Activated T-helper 2 cell treated with anti-CD3 and anti-CD28 coated beads, Interferon-gamma antibody, Interleukin-2, Interleukin-4, amounts not matched to agents 10 μg/mL and 5 μg/mL and 100 μg/mL, durations not matched to agents 14 hours and 24 hours and 36 hours (primary cell): ENCODE measurements at places on chromosomes 13 and 19.
A peak's percentile ranks its signal among the peaks of the same experiment; 100 is the strongest.

- peaks cover 13% of the 10 kb centered on the region for H3K27me3 ChIP-seq
- H3K36me3 ChIP-seq = peaks cover 19% of the 10 kb centered on the region
- peak overlapping the region; percentile 66 for H3K4me3 ChIP-seq
- DNase-seq = no peak
- peaks cover 28% of the 10 kb centered on the region for H3K4me1 ChIP-seq
- H3K27ac ChIP-seq = no peak overlapping the region
Measured at GRCh38 chr13:109785141-109785891, 1.1 kb downstream of the IRS2 start.

- no peak overlapping the region for H3K4me3 ChIP-seq
- no peaks in the 10 kb centered on the region for H3K27me3 ChIP-seq
- H3K27ac ChIP-seq = no peak overlapping the region
- no peak for DNase-seq
- H3K36me3 ChIP-seq = no peaks in the 10 kb centered on the region
Measured at GRCh38 chr13:105491345-105491744, 1044.1 kb downstream of the EFNB2 start.

GRCh38 chr19:41529484-41530183 is 46.3 kb upstream of the CEACAM21 start:
- H3K27ac ChIP-seq = peak overlapping the region; percentile 1
- no peak for DNase-seq
- no peak overlapping the region for H3K4me3 ChIP-seq
- H3K4me1 ChIP-seq = peaks cover 57% of the 10 kb centered on the region

DNA sequence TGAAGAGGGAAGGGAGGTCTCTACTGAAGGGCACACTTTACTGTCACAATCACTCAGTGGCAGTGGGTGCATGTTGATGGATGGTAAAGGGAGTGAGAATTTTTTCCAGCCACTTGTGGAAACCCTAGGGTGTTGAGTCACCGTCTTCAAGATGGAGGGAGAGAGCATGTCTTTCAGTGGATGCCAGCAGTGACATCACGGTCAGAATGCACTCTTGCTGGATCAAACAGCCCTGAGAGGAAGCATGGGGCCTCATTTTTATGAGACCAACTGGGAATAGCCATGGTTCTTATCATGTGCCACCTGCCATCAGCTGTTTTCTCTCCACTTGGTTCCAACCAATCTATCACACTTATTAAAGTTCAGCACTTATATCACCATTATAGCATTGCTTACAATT is 182.5 kb downstream of the KCNRG start:
- DNase-seq = no peak
- no peaks in the 10 kb centered on the region for H3K36me3 ChIP-seq
- H3K4me1 ChIP-seq = peaks cover 2% of the 10 kb centered on the region

DNA sequence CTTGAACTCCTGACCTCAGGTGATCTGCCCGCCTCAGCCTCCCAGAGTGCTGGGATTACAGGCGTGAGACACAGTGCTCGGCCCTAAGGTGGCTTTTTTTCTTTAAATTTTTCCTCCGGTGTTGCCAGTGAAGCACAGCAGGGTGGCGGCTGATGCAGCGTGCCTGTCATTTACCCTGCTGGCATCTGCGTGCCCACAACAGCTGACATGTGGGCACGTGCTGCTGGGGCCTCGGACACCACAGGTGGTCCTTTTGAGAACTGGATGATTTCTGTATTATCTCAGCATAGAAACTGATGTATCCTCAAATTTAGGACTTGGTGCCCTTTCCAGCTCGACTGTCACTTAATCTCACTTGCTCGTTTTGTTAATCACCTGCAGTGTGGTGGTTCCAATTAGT is 31.2 kb upstream of the TEX29 start:
- H3K27ac ChIP-seq = no peak overlapping the region
- H3K36me3 ChIP-seq = peaks cover 76% of the 10 kb centered on the region
- no peak for DNase-seq

GRCh38 chr13:46197299-46198048 is 14.3 kb upstream of the LRRC63 start:
- no peak overlapping the region for H3K4me3 ChIP-seq
- no peaks in the 10 kb centered on the region for H3K27me3 ChIP-seq
- H3K27ac ChIP-seq = no peak overlapping the region
- H3K4me1 ChIP-seq = peaks cover 23% of the 10 kb centered on the region

DNA sequence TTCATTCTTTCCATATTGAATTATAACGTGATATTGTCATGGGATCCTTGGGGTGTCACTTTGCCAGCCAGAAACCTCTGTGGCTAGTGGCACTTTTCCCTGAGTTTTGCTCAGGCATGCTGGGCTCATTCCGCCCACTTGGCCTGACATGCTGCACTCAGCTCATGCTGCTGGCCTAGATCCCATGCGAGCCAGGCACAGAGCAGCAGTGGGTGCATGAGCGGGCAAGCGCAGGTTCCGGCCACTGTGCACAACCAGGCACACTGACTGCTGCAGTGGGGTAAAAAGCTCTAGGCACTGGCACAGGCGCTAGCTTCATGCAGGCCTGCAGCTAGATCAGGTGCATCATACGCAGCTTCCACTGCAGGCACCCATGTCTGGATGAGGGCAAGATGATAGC is 221.2 kb downstream of the MAB21L1 start:
- no peaks in the 10 kb centered on the region for H3K36me3 ChIP-seq
- no peaks in the 10 kb centered on the region for H3K27me3 ChIP-seq
- DNase-seq = no peak

DNA sequence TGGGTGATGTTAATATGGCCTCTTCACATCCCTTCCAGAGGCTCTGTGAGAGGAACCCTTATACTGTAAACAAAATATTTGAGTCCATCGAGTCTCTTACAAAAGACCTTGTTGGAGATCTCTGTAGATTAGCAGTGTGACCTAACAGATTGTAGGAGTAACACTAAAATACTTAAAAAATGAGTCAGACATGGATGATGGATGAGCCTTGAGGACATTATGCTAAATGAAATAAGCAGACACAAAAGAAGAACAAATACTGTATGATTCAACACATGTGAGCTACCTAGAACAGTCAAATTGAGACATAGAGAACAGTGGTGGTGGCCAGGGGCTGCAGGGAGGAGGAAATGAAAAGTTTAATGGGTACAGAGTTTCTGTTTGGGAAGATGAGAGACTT is 152.2 kb upstream of the UBL3 start:
- H3K36me3 ChIP-seq = no peaks in the 10 kb centered on the region
- no peak overlapping the region for H3K27ac ChIP-seq
- no peak overlapping the region for H3K4me3 ChIP-seq
- peaks cover 33% of the 10 kb centered on the region for H3K4me1 ChIP-seq
- no peaks in the 10 kb centered on the region for H3K27me3 ChIP-seq

- H3K27me3 ChIP-seq = peaks cover 2% of the 10 kb centered on the region
- no peaks in the 10 kb centered on the region for H3K4me1 ChIP-seq
- no peak overlapping the region for H3K4me3 ChIP-seq
- peaks cover 3% of the 10 kb centered on the region for H3K36me3 ChIP-seq
- DNase-seq = no peak
Measured at GRCh38 chr19:2385053-2385721, 25.1 kb downstream of the TMPRSS9 start.

DNA sequence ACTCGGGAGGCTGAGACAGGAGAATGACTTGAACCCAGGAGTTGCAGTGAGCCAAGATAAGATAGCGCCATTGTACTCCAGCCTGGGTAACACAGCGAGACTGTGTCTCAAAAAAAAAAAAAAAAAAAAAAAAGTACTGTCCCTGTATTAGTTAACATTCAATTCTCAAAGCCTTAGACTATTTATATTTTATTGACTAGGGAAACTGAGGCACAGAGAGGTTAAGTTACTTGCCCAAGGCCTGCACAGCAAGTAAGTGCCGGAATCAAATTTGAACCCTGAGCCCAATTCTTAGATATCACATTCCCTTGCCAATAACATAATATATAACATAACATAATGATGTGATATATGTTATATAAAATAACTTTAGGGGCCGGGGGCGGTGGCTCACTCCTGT is 921 bp upstream of the KLC3 start:
- no peaks in the 10 kb centered on the region for H3K4me1 ChIP-seq
- H3K36me3 ChIP-seq = no peaks in the 10 kb centered on the region
- H3K4me3 ChIP-seq = no peak overlapping the region
- DNase-seq = no peak

GRCh38 chr13:113561417-113562084 is 23.0 kb upstream of the TFDP1 start:
- no peaks in the 10 kb centered on the region for H3K27me3 ChIP-seq
- no peak for DNase-seq
- no peak overlapping the region for H3K27ac ChIP-seq
- no peaks in the 10 kb centered on the region for H3K36me3 ChIP-seq
- peaks cover 4% of the 10 kb centered on the region for H3K4me1 ChIP-seq

- peaks cover 20% of the 10 kb centered on the region for H3K4me1 ChIP-seq
- H3K27me3 ChIP-seq = peaks cover 12% of the 10 kb centered on the region
- peak overlapping the region; percentile 89 for H3K4me3 ChIP-seq
- peak overlapping the region; percentile 36 for H3K27ac ChIP-seq
- DNase-seq = no peak
Measured at GRCh38 chr19:51595190-51596175, 24.4 kb downstream of the ZNF175 start.

- H3K36me3 ChIP-seq = no peaks in the 10 kb centered on the region
- peaks cover 9% of the 10 kb centered on the region for H3K27me3 ChIP-seq
- no peak overlapping the region for H3K4me3 ChIP-seq
- no peaks in the 10 kb centered on the region for H3K4me1 ChIP-seq
- no peak for DNase-seq
Measured at GRCh38 chr19:40928850-40929249, 46.8 kb upstream of the CYP2A7 start.

DNA sequence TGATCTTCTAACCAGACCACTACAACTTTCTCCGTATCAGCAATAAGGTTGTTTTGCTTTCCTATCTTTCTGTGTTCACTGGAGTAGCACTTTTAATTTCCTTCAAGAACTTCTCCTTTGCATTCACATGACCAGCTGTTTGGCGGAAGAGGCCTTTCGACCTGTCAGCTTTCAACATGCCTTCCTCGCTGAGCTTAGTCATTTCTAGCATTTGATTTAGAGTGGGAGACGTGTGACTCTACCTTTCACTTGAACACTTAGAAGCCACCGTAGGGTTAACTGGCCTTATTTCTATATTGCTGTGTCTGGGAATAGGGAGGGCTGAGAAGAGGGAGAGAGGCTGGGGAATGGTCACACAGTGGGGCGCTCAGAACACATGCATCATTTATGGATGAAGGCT is 104.7 kb downstream of the TUBGCP3 start:
- no peaks in the 10 kb centered on the region for H3K27me3 ChIP-seq
- H3K4me3 ChIP-seq = no peak overlapping the region
- H3K36me3 ChIP-seq = peaks cover 19% of the 10 kb centered on the region
- no peak overlapping the region for H3K27ac ChIP-seq
- peaks cover 6% of the 10 kb centered on the region for H3K4me1 ChIP-seq

GRCh38 chr19:7989071-7989575 is 16.3 kb downstream of the ELAVL1 start:
- peaks cover 66% of the 10 kb centered on the region for H3K36me3 ChIP-seq
- no peaks in the 10 kb centered on the region for H3K27me3 ChIP-seq
- no peak overlapping the region for H3K27ac ChIP-seq
- H3K4me3 ChIP-seq = no peak overlapping the region

- H3K4me3 ChIP-seq = no peak overlapping the region
- H3K4me1 ChIP-seq = no peaks in the 10 kb centered on the region
- H3K27me3 ChIP-seq = no peaks in the 10 kb centered on the region
- no peaks in the 10 kb centered on the region for H3K36me3 ChIP-seq
Measured at GRCh38 chr13:87998081-87998480, 326.9 kb downstream of the SLITRK5 start.

DNA sequence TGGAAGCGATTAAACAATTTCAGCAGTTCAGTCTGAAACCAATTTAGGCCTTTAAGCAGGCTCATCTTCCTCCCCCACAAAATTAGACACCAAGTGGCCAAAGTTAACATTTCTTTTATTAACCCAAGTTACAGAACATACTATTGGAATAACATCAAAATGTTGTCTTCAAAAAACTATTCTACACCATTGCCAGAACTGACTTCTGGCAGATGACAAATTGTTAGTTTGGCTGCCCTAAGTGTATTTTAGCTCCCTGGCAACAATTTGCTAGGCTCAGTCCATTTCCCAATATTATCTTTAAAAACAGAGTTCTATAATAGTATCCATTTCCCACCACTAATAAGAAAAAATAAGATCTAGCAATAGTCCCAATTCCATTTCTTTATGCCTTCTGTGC is 107.8 kb downstream of the SGCG start:
- H3K27ac ChIP-seq = no peak overlapping the region
- H3K4me1 ChIP-seq = no peaks in the 10 kb centered on the region
- no peak for DNase-seq
- peaks cover 2% of the 10 kb centered on the region for H3K27me3 ChIP-seq
- H3K36me3 ChIP-seq = no peaks in the 10 kb centered on the region

GRCh38 chr13:97100821-97101220 is 106.5 kb upstream of the OXGR1 start:
- H3K27me3 ChIP-seq = peaks cover 6% of the 10 kb centered on the region
- H3K4me1 ChIP-seq = peaks cover 20% of the 10 kb centered on the region
- no peak overlapping the region for H3K4me3 ChIP-seq
- no peak overlapping the region for H3K27ac ChIP-seq
- DNase-seq = no peak
- no peaks in the 10 kb centered on the region for H3K36me3 ChIP-seq

GRCh38 chr19:38869160-38869835 is 8.8 kb downstream of the RINL start:
- peak overlapping the region; percentile 83 for H3K4me3 ChIP-seq
- H3K36me3 ChIP-seq = peaks cover 55% of the 10 kb centered on the region
- peak overlapping the region; percentile 82 for H3K27ac ChIP-seq
- no peak for DNase-seq

- no peak overlapping the region for H3K4me3 ChIP-seq
- H3K27ac ChIP-seq = no peak overlapping the region
- peaks cover 5% of the 10 kb centered on the region for H3K27me3 ChIP-seq
- H3K36me3 ChIP-seq = no peaks in the 10 kb centered on the region
- H3K4me1 ChIP-seq = no peaks in the 10 kb centered on the region
Measured at GRCh38 chr13:33452873-33453517, 167.4 kb upstream of the STARD13 start.

GRCh38 chr13:53137779-53138178 is 109.2 kb downstream of the OLFM4 start:
- no peaks in the 10 kb centered on the region for H3K27me3 ChIP-seq
- H3K4me3 ChIP-seq = no peak overlapping the region
- DNase-seq = no peak
- no peaks in the 10 kb centered on the region for H3K36me3 ChIP-seq
- no peak overlapping the region for H3K27ac ChIP-seq

DNA sequence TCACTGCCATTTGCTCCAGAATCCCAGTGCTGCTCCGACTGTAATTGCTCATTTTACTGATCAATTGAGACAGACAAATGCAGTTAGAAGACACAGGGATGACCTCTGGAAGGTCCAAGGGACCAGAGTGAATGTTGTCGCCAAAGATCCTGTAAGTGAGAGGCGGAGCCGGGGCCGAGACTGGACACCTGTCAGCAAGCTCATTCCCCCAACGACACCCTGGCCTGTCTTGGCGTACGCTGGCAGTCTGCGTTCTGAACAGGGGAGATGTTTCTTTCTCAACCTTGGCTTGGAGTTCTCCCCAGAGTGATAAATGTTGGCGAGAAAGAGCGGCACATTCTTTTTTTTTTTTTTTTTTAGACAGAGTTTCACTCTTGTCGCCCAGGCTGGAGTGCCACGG is 24.2 kb downstream of the GADD45B start:
- no peak for DNase-seq
- peaks cover 9% of the 10 kb centered on the region for H3K27me3 ChIP-seq
- no peaks in the 10 kb centered on the region for H3K36me3 ChIP-seq
- no peak overlapping the region for H3K4me3 ChIP-seq
- H3K4me1 ChIP-seq = peaks cover 18% of the 10 kb centered on the region
